ENCODE measurements at places on chromosomes 2 and 18.

- no peak for DNase-seq
Observed at GRCh38 chr2:160876029-160876428, 284.2 kb upstream of the TANK start.

DNA sequence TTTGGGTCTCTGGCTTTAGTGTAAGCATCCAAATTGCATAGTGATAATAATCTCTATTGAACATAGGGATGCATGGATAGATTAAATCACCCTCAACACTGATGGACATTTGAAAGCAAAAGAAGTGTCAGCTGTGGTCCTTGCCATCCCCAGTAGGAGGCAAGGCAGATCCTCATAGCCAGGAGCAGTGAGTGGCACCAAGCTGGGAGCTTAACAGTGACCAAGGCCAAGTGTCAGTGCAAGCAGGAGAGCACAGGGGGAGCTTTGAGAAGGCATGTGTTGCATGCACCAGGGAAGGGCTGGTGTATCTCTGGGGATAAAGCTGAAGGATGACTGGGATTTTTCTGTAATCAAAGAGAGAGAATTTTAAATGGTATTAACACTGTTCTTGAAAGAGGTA lies 14.7 kb downstream of the SLC14A1 start:
- no peak for DNase-seq

DNA sequence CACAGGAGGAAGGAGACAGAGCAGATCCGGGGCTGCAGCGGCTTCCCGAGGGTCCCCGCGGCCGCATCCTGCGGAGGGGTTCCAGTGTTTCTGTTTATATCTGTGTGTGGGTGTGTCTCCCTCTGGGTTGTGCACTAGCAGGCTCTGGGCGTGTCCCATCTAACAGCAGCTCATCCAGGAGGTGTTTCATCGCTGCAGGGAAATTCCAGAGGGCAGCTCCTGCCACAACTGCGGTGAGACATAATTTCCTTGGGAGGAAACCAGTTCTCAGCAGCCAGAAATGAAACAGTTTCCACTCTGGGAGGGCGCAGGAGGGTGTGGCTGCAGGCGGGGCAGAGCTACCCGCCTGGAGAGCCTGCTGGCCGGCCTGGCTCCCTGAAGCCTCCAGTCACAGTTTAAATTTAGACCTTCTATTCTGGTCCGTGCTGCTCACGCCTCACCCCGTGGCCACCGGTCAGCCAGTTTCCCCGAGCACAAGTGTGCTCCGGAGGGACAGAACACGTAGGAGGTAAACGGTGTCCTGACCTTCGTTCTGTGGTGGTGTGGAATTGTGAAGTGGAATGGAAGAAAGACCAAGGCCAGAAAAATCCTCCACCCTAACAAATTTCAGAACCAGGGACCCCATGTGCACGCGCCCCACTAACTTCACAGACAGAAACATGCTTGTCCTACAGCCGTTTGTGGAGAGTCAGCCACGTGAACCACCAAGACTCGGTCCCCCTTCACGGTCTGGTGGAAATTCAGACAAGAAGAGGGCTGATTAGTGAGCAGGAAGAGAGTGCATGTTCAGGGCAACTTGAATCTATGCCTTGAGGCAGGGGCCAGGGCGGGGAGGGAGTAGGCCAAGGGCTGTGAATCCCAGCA lies 50.2 kb downstream of the TEX44 start:
- DNase-seq: peak; percentile 27

GRCh38 chr2:225602205-225602604 lies 202.7 kb downstream of the NYAP2 start:
- no peak for DNase-seq

GRCh38 chr2:66565291-66565690 lies 130.4 kb downstream of the MEIS1 start:
- no peak for DNase-seq
